GM04503 (cell line): ENCODE measurements at places on chromosomes 5 and 9.

GRCh38 chr9:108043585-108043984 is 554.0 kb upstream of the KLF4 start:
- no peak for DNase-seq

DNA sequence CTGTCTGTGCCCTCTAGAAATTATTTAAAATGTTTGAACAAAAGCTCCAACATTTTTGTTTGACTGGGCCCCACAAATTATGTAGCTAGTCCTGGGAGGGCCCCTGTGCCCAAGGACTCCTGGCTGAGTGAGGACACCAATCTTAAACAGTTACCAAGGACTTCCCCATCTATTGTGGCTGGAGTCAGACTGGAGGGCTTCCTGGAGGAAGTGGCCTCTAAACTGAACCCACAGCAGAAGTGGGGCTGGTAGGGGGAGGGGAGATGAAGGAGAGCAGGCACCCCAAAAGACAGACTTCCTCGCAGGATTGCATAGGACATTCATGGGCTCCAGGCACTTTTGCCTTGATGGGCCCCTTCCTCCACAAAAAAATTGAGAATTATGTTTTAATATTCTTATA is 8.1 kb downstream of the ADAMTS13 start:
- DNase-seq = no peak

DNA sequence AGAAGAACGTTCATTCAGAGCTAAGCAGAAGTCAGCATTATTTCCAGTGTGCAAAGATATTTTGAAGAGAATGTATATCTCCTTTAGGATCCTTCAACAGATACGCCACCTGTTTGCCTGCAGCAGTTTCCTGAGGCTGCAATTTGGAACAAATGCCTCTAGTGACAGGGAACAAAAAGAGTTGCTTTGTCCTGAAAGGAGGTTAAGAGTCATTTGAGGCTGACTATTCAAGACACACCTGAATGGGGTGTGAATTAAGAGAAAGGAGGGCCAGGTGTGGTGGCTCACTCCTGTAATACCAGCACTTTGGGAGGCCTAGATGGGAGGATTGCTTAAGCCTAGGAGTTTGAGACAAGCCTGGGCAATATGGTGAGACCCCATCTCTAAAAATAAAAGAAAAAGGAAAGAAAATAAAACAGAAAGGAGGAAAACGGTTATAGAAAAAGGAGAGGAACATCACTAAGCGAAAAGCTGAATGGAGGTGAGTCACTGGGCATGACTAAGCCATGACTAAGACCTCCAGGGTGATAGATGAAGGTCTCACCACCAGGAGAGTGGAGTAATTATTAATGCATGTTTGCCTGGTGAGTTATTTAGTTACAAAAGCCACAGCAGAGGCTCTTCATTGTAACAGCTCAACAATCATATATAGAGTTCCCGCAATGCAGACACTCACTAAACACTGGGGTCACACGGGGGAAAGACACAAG is 255.2 kb upstream of the TNC start:
- peak; percentile 88 for DNase-seq

GRCh38 chr5:61285531-61285930 is 46.5 kb upstream of the ZSWIM6 start:
- no peak for DNase-seq

DNA sequence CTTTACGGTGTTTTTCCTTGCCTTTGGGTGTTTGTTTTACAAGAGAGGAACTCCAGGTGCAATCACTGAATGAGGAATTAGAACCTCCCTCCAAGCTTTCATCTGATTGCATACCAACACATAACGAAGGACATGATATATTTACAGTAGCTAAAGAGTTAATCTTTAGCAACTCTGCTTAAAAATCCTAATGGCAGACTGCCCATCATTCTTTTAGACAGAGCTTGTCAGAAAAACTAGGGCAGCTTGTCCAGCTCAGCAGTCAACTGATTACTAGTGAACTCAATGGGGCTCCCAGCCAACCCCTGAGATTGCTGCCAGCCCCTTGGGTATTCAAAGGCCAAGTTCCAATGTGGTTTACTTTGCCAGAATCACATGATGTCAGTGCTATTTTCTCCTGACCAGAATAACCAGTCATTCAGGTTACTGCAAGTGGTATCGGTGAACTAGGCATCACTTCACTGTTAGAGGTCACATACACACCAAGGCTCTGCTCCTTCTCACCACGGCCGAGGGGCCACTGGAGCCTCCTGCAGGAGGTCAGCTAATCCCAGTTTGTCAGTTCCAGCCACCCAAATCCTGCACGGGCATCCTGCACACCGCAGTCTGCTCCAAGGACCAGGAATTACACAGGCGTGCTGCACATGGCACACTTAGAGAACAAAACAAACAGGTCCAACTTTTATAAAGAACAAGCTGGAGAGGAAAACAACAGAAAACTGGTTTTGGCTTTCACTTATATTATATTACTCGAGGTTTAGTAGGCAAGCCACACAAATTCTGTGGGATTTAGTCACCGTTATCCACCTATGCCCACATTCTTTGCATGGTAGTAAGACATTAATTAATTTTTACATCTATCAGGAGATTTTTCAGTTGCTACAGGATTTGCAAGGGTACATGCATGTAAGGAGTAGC is 62.5 kb downstream of the NFIB start:
- DNase-seq = peak; percentile 22

- no peak for DNase-seq
Observed at GRCh38 chr9:38393128-38393796, 760 bp downstream of the ALDH1B1 start.

GRCh38 chr5:41763574-41763973 is 106.7 kb downstream of the OXCT1 start:
- DNase-seq = no peak

DNA sequence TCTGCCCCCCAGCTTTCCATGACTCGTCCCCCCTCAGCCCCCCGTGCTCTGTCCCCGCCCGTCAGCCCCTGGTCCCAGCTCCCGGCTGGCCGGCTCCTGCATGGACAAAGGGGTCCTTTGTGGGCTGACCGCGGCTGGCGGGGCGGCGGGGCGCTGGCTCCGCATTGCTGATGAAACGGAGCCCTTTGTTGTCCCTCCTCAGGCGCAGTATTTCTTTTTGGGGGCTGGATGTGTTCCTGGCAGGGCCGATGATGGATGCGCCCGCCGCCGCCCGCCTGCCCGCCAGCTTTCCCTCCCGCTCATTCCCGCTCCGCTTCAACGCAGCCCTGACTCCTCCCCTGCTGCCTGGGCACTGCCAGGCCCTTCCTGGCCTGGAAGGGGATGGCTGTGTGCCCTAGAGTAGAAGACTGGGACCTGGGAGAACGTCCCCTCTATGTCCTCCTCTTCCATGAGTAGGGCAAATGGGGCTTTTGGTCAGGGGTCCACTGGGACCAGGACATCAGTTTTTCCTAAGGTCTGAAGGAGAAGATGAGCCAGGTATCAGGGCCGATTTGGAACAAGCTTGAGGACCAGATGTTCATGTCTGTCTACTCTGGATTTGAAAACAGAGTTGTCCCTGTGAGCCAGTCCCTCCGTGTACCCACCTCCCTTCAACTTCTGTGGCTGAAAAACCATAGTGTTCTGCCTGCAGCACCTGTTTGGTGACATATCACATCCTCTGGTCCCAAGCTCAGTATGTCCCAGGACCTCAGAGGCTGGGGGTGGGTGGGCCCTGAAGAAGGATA is 29.0 kb downstream of the CXXC5 start:
- no peak for DNase-seq

DNA sequence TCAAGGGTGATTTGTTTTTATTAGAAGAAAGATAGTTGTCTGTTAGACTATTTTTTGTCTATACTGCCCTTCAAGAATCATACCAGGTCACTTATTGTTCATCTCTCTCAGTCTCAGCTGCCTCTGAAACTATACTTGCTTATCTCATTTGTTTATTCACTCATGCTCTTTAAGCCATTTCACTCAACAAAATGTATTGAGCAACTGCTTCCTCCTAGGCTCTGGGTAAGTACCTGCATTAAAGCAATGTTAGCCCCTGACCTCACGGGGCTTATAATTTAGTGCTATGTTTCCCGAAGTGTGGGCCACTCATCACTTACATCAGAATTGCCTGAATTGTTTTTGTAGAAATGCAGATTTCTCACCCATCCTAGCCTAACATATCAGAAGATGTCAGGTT is 100.9 kb downstream of the DPYSL3 start:
- DNase-seq = no peak

DNA sequence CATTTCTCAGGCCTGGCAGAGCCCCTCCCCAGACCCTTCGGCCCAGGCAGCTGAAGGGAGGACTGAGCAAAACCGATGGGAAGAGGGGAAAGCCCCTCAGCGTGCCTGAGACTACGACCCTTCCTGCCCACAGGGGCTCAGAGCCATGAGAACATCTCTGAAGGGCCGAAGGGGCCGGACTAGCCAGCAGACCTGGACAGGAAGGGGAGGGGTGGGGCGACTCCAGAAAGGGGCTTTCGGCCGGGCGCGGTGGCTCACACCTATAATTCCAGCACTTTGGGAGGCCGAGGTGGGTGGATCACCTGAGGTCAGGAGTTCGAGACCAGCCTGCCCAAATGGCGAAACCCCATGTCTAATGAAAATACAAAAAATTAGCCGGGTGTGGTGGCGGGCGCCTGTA is 85.8 kb upstream of the PHYKPL start:
- no peak for DNase-seq

DNA sequence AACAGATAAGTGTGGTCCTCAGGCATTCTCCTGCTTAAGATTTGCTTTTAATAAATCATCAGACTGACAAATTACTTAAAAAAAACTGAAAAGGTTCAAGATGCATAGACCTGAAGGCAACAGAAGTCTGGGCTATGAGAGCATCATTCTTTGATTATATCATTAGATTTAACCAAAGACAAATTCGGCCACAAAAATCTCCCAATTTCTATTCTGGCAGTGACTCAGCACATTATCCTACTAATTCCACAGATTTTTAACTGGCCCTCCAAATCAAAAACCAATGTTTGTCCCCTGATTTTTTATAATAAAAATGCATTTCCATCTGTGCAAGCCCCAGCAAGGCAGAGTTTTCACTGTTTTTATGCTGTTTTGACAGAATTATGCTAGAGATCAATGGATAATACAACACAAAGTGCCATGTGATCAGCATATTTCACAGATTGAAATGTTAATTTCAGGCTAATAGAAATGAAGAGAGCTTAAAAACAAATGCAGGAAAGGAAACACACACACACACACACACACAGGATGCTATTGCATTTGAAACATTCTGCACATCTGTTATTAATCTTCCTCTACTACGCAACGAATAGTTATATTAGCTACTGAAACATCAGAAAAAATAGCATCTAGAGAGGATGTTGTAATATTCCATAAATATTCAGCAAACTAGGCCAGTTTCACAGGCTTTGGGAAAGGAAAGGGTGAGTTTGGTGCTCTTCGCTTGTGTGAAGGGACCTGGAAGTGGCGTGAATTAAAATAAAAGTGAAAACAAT is 177.6 kb upstream of the ST8SIA4 start:
- no peak for DNase-seq

- no peak for DNase-seq
Observed at GRCh38 chr5:42483472-42484154, 60.4 kb downstream of the GHR start.

DNA sequence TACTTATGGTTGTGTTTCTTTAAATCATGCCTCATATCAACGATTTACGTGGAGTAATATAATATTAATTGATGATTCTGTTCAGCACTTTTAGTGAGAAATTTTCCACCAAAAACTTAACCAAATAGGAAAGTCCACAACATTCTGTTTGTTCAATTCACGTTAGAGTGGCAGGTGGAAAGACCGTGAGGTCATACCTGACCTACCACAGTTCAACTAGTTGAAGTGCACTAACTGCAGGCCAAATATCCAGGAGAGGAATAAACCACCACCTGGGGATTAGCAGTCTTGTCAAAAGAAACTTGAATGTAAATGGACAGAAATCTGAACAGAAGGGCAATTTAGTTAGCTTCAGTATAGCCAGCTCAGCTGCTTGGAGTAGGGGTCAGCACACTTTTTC is 577.7 kb downstream of the KIF4B start:
- no peak for DNase-seq
